ENCODE measurements at places on chromosomes 5 and 9.

DNA sequence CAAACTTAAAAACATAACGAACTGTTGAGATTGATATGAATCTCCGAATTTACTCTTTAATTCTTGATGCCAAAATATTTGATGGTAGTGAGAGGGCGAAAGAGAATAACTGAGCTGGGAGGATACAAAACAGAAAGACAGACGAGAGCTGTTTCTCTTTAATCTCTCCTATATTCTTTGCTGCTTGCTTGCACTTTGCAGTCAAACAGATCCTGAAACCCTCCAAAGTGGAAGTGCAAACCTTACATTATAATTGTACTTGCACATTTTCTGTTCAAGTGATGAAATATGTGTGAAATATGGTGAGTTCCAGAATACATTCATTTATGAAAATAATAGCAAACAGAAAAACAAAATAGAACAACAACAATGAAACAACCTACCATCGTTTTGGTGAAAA lies 63.8 kb downstream of the PAM start:
- DNase-seq, result no peak

DNA sequence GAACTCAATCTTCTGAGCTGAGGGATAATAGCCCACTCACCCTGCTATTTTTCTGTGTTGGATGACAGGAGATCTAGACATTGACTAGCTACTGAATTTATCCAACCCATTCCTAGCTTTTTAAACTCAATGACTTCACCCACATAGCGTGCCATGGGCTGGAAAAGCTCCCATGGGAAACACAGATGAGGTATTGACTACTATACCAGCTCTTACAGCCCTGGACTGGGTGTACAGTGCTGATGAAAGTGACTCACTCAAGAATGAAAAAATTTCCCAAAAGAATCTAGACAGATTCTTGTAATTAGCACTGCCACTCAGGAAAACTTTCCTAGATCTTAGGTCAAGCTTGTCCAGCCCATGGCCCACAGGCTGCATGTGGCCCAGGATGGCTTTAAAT lies 72.7 kb upstream of the NREP start:
- no peak for DNase-seq

DNA sequence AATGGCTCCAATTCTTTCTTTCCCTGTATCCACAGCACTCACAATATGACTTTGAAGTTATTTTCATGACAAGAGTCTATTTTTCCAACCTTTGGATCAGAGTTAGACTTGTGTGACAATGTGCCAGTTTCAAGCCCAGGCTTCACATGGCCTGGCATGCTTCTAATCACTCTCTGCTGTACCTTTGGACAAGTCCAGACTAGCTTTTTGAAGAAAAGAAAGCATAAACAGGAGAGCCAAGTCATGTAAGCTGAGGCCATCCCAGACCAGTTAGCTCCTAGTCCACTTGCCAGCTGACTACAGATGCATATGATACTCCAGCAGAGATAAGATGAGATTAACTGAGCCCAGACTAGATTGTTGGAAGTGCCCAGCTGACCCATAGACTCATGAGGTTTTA lies 513.6 kb upstream of the C9orf72 start:
- DNase-seq, result no peak

DNA sequence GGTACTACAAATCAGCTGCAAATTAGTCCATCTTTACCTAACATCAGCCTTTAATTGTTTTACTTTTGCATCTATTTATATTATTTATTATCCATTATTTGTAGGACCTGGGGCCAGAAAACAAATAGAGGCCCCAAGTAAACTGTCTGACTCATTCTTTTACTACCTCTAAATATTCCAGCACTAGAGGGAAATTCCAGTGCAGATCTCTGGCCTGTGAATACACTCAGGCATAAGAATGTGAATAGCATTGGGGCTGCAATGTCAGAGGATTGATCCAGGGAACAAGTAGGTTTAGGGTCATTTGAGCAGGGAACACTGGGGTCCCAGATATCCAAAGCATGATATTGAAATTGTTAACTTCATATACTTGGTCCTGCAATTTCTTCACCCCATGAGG lies 176.6 kb upstream of the TYRP1 start:
- DNase-seq, result no peak

DNA sequence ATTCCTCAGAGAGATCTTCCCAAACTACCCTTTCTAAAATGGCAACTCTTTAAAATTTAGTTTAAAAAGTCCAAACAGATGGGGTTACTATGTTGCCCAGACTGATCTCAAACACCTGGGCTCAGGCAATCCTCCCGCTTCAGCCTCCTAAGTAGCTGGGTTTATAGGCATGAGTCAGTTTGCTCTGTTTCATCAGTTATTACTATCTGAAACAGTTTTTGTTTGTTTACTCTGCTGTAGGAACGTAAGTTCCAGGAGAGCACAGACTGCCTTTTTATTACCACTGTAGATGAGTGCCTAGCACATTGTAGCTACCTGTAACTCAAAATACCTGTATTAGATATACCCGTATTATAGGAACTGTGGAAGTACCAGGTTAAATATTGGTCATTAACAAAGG lies 89.4 kb downstream of the UHRF2 start:
- no peak for DNase-seq

Data from Right ventricle myocardium superior (tissue), 1 donor.